ENCODE measurements at places on chromosomes 7 and 10.

DNA sequence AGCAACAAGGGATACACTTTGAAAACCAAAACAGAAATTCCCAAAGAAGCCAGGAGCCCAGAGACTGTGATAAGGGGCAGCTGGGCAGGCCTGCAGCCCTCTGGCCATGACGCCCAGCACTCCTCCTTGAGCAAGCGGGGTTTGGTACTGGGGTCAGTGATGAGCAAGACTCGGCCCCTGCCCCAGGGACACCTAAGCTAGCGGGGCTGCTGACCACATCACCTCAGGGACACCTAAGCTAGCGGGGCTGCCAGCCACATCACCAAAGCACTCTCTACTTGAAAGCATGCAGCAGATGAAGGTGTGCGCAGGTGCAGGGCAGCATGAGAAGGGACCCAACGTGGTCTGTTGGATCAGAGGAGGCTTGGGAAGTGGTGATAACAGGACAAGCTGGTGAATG lies 108.0 kb upstream of the PPP2R2D start:
- peaks cover 24% of the 10 kb centered on the region for H3K27me3 ChIP-seq
- H3K27ac ChIP-seq, result no peak overlapping the region
- H3K4me3 ChIP-seq, result no peak overlapping the region
- no peak for DNase-seq
- no peaks in the 10 kb centered on the region for H3K36me3 ChIP-seq
- H3K4me1 ChIP-seq, result no peaks in the 10 kb centered on the region

DNA sequence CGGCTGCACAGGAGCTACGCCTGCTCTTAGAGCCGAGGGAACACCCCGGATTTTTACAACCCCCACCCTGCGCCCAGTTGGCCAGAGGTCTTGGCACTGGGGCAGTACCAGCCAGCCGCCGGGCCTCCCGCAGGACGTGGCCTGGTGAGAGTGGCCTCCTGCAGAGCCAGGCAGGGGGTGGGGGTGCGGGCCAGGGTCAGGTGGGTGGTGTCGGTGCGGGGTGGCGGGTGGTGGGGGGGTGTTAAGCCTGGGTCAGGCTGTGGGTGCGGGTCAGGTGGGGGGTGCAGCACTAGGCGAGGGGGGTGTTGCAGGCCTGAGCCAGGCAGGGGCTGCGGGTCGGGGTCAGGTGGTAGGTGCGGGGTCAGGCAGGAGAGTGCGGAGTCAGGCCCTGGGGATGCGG lies 647 bp downstream of the ECHS1 start:
- H3K4me3 ChIP-seq, result peak overlapping the region; percentile 82
- no peak overlapping the region for H3K27ac ChIP-seq
- DNase-seq, result no peak
- H3K4me1 ChIP-seq, result no peaks in the 10 kb centered on the region

DNA sequence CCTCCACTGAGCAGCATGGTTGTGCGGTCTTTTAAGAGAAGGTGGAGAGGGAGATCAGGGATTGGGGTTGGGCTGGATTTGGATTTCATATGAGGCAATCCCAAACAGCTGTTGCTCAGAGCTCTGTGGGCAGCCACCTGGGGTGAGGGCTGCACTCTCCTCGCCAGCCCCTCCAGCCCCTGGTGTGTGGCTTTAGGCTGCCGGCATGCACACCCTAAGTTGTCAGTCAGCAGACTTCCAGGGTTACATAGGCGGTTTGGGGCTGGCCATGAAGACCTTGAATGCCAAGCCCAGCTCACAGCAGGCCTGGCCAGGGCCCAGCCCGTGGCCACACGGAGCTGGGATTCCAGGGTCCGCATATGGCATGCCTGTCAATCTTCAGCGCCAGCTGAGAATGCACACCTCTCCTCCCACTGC lies 54.8 kb downstream of the ZMIZ1 start:
- no peak overlapping the region for H3K4me3 ChIP-seq
- peaks cover 9% of the 10 kb centered on the region for H3K4me1 ChIP-seq
- no peaks in the 10 kb centered on the region for H3K36me3 ChIP-seq

DNA sequence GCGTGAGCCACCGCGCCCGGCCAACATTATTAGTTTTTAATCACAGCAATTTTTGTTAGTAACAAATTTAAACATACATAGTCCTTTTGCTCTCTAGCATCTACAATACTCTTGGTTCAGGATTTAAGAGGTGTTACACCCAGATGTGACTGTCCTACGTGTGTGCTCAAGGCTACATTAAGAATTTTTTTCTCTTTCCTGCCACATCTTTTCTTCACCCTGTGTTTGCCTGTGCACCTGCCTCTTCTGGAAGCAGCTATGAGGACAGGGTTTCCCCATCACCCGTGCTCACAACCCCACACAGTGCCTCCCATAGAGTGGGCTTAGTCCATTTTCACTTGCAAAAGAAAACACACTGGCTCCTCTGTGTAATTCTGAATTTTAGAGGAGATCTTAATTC lies 186.7 kb upstream of the KLF6 start:
- H3K27me3 ChIP-seq, result no peaks in the 10 kb centered on the region
- no peaks in the 10 kb centered on the region for H3K36me3 ChIP-seq
- H3K4me1 ChIP-seq, result no peaks in the 10 kb centered on the region
- H3K4me3 ChIP-seq, result no peak overlapping the region
- DNase-seq, result no peak
- H3K27ac ChIP-seq, result no peak overlapping the region

- no peaks in the 10 kb centered on the region for H3K4me1 ChIP-seq
- no peak overlapping the region for H3K4me3 ChIP-seq
- no peaks in the 10 kb centered on the region for H3K36me3 ChIP-seq
- H3K27me3 ChIP-seq, result no peaks in the 10 kb centered on the region
- H3K27ac ChIP-seq, result peak overlapping the region; percentile 34
- DNase-seq, result peak; percentile 21
These were observed 63.9 kb upstream of the AHR start for GRCh38 chr7:17234398-17235031.

DNA sequence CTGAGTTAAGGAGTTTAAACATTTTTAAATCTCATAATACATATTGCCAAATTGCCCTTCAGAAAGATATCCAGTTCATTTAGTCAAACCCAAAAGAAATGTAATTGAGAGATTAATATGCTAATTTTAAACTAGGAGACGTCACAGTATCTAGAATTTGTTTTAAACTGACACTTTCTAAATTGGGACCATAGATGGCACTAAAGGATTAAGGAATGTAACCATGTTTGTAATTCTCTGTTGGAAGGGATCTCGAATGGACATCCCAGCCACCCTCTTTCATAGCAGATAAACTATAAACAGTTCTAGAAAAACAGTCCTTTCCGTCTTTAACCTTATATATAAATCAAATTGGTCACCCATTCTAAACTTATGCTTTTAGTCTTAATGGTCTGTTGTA lies 30.0 kb upstream of the SAMD9L start:
- no peak overlapping the region for H3K4me3 ChIP-seq
- DNase-seq, result no peak
- H3K4me1 ChIP-seq, result no peaks in the 10 kb centered on the region
- H3K36me3 ChIP-seq, result no peaks in the 10 kb centered on the region
- H3K27ac ChIP-seq, result no peak overlapping the region

- H3K4me1 ChIP-seq, result no peaks in the 10 kb centered on the region
- no peaks in the 10 kb centered on the region for H3K36me3 ChIP-seq
- H3K4me3 ChIP-seq, result no peak overlapping the region
- H3K27me3 ChIP-seq, result no peaks in the 10 kb centered on the region
- H3K27ac ChIP-seq, result no peak overlapping the region
These were observed 5.4 kb downstream of the KIF11 start for GRCh38 chr10:92598321-92598720.

DNA sequence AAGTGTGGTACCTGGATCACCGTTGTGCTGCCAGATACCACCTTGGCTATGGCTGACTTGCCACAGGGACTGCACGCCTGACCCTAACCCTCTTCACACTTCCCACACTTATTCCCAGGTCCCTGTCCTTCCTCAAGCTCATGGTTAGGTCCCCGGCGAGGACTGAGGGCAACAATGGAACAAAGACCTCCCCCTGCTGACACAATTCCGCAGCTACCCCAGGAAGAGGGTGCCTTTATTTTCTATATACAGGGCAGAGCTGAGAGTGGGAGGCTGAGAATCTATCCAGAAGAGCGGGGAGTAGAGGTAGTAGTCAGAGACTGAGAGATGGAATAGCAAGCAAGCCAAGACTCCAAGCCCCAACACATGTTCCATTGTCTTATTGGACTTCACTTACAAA lies 118.1 kb upstream of the SEM1 start:
- no peaks in the 10 kb centered on the region for H3K36me3 ChIP-seq
- no peak overlapping the region for H3K4me3 ChIP-seq
- DNase-seq, result no peak
- H3K27me3 ChIP-seq, result no peaks in the 10 kb centered on the region

DNA sequence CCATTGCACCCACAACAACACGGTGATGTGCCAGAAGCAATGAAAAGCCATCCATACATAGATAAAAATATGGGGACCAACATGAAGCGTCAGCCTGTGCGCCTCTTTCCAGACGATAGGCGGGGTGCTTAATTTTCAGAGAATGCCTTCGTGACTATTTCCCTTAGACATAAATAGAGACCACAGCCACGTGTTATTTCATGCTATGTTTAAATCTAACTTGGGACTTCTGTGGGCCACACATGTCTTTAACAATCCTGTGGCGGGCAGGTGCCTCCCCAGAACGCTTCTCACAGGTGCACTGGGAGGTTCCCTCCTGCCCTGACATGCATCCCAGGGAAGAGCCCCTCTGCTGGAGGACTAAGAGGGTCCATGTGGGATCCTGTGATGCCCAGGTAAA lies 259.7 kb downstream of the ADARB2 start:
- no peaks in the 10 kb centered on the region for H3K4me1 ChIP-seq
- DNase-seq, result no peak
- no peaks in the 10 kb centered on the region for H3K27me3 ChIP-seq
- H3K27ac ChIP-seq, result no peak overlapping the region
- H3K4me3 ChIP-seq, result no peak overlapping the region
- H3K36me3 ChIP-seq, result no peaks in the 10 kb centered on the region

DNA sequence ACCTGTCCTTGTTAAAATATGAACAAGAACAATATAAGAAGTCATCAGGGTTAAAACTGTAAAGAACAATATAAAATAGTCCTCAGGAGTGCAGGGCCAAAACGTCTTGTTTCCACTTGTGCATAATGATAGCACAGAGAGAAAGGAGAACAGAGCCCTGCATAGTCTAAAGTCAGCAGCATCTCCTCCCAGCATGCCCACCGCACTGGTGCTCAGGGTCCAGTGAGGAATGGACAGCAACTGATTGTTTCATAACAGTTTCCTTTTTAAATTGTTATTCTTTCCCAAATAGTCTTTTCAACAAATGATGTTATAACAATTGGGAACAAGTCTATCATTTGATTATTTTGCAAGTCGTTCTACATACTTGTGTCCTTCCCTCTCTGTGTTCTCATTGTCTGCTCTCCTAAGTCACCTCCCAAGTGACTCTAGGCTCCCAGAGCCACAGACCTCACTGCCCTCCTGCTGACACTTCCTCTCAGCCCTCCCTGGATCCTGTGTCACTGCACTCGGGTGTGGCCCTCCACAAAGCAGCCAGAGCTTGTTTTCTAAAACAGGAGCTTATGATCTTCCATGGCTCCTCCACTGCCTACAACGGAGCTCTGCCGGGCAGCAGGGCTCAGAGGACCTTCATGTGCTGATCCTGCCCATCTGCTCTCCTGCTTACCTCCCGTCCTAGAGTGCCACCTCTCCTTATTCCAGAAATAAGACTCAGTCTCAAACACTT lies 27.6 kb downstream of the COBL start:
- H3K36me3 ChIP-seq, result no peaks in the 10 kb centered on the region
- no peak for DNase-seq
- H3K27me3 ChIP-seq, result no peaks in the 10 kb centered on the region
- H3K4me3 ChIP-seq, result no peak overlapping the region

DNA sequence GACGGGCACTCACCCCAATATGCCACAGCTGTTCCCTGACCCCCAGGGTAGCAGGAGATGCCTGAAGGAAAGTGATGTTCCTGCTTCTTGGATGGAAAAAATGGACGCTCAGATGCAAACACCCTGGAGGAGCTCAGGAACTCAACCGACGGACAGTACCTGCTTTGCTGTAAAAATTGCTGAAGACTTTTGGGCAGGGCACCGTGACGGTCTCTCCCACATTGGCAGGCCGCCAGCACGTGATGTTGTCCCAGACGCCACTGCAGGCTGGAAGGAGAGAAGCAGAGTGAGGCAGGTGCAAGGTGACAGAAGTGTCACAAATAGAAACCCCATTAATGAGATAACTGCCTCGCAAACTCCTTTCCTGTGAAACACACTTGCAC lies 35.0 kb downstream of the VIPR2 start:
- H3K27ac ChIP-seq, result no peak overlapping the region
- H3K36me3 ChIP-seq, result no peaks in the 10 kb centered on the region
- H3K4me1 ChIP-seq, result no peaks in the 10 kb centered on the region
- no peaks in the 10 kb centered on the region for H3K27me3 ChIP-seq
- H3K4me3 ChIP-seq, result no peak overlapping the region

- H3K27me3 ChIP-seq, result no peaks in the 10 kb centered on the region
- H3K27ac ChIP-seq, result no peak overlapping the region
- DNase-seq, result no peak
These were observed 494.1 kb downstream of the SH2D4B start for GRCh38 chr10:81031774-81032173.

GRCh38 chr7:126750207-126750911 lies 502.4 kb downstream of the GRM8 start:
- no peak overlapping the region for H3K27ac ChIP-seq
- no peaks in the 10 kb centered on the region for H3K27me3 ChIP-seq
- H3K4me3 ChIP-seq, result no peak overlapping the region
- no peaks in the 10 kb centered on the region for H3K4me1 ChIP-seq
- DNase-seq, result no peak
- no peaks in the 10 kb centered on the region for H3K36me3 ChIP-seq

DNA sequence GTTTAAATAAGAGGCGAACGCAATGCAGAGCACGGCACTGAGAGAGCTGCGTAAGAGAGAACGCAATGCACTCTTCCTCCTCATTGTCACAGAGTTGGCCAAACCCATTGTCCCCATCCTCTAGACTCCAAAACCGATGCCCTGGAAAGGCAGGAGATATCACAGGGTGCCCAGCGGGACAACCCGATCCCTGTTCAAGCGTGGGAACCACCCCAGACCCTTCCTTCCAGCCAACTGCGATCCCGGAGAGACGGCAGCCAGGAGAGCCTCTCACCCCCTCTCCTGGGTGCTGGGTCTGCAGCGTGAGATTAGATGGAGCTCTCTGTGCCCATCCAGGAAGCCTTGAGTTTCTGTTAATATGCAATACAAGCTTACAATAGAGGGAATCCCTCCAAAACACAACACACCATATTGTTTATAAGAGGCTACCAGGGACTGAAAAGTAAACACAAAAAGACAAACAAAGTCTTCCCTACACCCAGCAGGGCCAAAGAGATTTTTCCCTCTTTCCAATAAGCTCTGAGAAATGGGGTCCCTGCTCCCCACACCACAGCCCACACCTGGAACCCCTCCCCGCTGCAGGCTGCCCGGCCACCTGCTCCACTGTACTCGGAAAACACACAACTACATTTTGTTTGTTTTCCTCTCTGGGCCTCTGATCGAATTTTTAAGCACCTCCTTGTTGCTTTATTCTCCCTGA lies 187.6 kb downstream of the ADARB2 start:
- H3K36me3 ChIP-seq, result no peaks in the 10 kb centered on the region
- no peak overlapping the region for H3K4me3 ChIP-seq
- no peaks in the 10 kb centered on the region for H3K27me3 ChIP-seq
- H3K27ac ChIP-seq, result no peak overlapping the region
- no peak for DNase-seq
- H3K4me1 ChIP-seq, result no peaks in the 10 kb centered on the region

- peak overlapping the region; percentile 88 for H3K27ac ChIP-seq
- H3K4me1 ChIP-seq, result peaks cover 38% of the 10 kb centered on the region
- H3K27me3 ChIP-seq, result no peaks in the 10 kb centered on the region
- peak overlapping the region; percentile 62 for H3K4me3 ChIP-seq
- no peak for DNase-seq
- no peaks in the 10 kb centered on the region for H3K36me3 ChIP-seq
These were observed 105.2 kb upstream of the PPIF start for GRCh38 chr10:79241990-79242619.

GRCh38 chr7:96996111-96996957 lies 9.0 kb upstream of the DLX6 start:
- H3K4me3 ChIP-seq, result no peak overlapping the region
- H3K36me3 ChIP-seq, result no peaks in the 10 kb centered on the region
- no peak for DNase-seq
- H3K27me3 ChIP-seq, result peaks cover 3% of the 10 kb centered on the region
- H3K4me1 ChIP-seq, result no peaks in the 10 kb centered on the region
- H3K27ac ChIP-seq, result no peak overlapping the region
